ENCODE measurements at places on chromosomes 2 and 18. TPM values are rescaled to one million over a fixed set of nuclear protein-coding genes. Genes with fewer than 3 reads are reported as not detected.

PLEKHH2 gene
- 205 TPM for polyA plus RNA-seq

GRCh38 chr18:56469582-56469981 lies 168.8 kb downstream of the TXNL1 start:
- no peak for DNase-seq

PSD4 gene
- polyA plus RNA-seq, result 13.1 TPM

DNA sequence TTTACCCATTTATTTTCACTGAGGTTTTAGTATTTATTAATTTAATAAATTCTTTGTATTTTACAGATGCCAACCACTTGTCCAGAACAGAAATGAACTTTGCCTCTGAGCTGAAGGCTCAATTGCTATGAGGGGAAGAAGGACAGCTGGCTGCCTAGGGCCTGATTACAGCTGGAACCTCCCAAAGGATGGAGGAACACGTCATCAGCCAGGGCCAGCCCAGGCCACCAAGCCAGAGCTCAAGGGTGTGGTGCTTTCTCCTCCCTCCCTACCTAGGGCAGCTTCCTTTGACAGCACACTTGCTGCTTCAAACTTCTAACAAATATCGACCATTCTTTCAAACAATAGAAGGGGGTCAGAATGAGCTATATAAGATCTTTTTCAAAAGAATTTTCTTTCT lies 19.7 kb upstream of the RIOK3 start:
- no peak for DNase-seq

GTF2A1L gene
- polyA plus RNA-seq, result not detected

MAP3K19 gene
- 3.5 TPM for polyA plus RNA-seq

KCNG3 gene
- 0.06 TPM for polyA plus RNA-seq

EFHD1 gene
- 4.9 TPM for polyA plus RNA-seq

DNA sequence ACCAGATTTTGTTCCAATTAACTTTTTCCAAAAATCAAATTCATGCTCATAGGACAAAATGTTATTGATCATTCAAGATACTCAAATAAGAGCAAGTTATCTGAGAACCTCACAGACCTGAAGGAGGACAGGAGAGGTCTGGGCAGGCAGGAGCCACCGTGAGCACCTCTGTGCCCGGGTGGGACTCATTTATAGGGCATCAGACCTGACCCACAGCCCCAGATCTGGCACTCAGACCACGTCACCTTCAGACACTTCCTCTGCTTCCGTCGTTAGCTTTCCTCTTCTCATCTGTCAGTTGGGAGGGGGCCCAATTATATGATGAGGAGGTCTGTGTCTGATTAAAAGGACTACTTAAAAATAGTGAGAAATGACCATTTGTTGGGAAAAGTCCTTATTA lies 169.4 kb downstream of the EIPR1 start:
- DNase-seq, result no peak

FN1 gene
- polyA plus RNA-seq, result 1,474 TPM

GRCh38 chr2:84881581-84882413 lies 913 bp upstream of the TRABD2A start:
- DNase-seq, result peak; percentile 78

POTEC gene
- not detected for polyA plus RNA-seq

DNA sequence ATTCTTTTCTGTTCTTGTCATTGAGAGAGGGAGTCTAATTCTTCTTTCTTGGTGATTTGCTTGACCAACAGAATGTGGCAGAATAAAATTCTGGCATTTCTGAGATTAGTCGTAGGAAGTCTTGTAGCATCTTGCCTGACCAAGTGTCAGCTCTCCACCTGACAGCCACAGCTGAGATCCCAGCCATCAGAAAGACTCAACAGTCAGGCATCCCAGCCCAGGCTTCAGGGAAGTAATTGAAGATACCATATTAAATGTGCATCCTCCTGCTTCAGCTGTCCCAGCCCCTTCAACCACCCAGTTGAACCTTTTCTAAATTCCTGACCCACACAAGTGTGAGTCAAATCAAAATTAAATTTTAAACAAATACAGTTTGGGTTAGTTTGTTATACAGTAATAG lies 208.3 kb downstream of the PIK3C3 start:
- no peak for DNase-seq

DNA sequence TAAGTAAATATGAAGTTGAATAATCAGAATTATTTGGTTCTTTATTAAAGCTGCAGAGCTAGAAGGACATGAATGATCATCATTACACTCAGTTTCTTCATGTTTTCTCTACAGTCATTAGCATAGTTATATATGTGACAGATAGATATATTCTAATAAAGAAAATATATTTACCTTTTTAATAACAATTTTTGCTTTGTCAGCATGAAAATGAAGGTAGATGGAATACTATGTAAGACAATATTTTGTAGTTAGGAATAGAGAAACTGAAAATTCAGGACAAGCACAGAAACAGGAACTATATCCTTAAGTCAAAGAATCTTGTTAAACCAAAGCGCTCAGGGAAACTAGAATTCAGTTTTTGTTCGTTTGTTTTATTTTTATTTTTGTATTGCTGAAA lies 649.9 kb upstream of the NRXN1 start:
- DNase-seq, result no peak

DUSP11 gene
- 43.1 TPM for polyA plus RNA-seq

GRCh38 chr2:73265298-73266060 lies 18.8 kb downstream of the FBXO41 start:
- DNase-seq, result no peak

DNA sequence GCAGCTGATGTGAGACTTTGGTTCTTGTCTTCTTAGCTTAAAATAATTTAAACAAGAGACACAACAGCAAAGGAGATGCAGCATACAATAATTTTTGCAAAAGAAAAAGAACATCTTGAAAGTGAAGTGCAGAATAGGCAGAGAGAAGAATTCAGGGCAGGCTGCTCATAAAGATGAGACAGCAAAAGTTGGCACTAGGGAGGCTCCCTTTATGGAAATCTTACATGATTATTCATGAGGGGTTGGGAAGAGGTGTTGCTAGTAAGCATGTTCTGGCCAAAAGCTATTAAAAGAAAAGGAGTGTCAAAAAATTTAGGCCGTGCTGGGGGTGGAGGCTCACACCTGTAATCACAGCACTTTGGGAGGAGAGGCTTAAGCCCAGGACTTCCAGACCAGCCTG lies 4.2 kb upstream of the ALPP start:
- no peak for DNase-seq

DLX1 gene
- 0.24 TPM for polyA plus RNA-seq

GRCh38 chr2:241149675-241149924 lies 328 bp upstream of the PASK start:
- no peak for DNase-seq

DNA sequence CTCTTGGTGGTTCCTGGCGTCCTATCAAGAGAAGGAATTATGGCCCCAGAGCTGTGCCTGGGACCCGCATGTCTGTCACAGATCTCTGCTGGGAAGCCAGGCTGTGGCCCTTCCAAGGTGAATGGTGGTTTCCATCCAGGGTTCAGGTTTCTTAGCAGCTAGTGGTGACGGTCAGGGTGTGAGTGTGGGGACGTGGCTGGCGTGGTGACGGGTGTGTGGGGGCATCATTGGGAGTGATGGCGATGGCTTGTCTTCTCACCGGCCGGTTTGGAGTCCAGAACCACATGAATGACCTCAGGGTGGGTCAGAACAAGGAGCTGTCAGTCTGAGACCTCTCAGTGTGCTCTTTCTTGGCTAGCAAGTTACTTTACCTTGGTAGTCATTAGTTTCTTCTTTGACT lies 52.6 kb downstream of the AGAP1 start:
- DNase-seq, result no peak

GRCh38 chr2:213089438-213089837 lies 62.0 kb downstream of the IKZF2 start:
- no peak for DNase-seq

- no peak for DNase-seq
Observed at GRCh38 chr2:231104115-231104713, 20.6 kb downstream of the HTR2B start.

DNA sequence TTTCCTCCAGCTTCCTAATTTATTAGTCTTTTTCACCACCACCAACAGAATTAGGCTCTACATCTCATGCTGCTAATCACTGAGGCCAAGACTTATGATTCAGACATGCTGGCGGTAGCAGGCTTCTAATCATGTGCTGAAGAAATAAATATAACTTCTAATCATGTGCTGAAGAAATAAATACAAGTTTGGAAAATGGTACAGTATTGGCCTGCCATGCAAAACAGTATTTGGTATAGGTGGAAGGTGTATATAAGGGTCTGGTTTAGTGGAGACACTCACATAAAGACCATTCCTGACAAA lies 240.7 kb downstream of the TGIF1 start:
- no peak for DNase-seq

- no peak for DNase-seq
Observed at GRCh38 chr18:79585395-79586370, 93.9 kb upstream of the CTDP1 start.

DNA sequence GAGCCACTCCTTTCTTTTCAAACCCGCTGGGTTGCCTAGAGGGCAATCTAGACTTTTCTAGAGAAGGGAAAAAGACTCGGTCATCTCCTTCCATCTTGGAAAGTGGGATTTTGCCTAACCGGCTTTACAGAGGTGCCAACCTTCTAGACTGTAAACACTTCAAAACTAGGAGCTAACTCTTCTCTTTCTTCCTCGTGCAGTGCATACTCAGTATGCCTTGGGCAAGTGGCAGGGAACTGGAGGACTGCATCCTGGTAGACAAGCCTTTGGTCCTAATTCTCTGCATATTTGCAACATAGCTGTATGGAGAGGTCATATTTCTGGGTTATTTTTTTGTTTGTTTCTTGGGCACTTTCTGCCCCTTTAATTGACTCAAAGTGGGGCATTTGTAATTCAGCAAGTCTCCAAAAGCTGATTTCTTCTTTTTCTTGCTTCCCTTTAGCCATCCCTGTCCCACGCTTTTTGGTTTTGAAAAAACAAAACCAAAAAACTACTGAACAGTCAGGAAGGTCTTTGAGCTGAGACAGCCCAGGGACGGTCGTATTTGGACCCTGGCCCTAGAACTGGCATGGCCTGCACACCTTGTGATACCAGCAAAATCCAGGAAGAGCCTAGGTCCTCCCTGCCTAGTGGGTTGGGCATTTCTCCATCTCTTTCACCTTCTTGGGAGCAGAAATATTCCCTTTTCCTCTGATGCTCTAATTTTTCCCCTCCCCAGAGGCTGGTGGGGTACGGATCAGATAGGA lies 5.8 kb upstream of the GATA6 start:
- DNase-seq, result no peak

GKN2 gene
- polyA plus RNA-seq, result 1.8 TPM

GRCh38 chr2:128420131-128420530 lies 101.5 kb upstream of the HS6ST1 start:
- no peak for DNase-seq
